H54 (cell line): ENCODE measurements at places on chromosomes 5 and 9.

- DNase-seq: peak; percentile 30
Observed at GRCh38 chr9:14251154-14252071, 62.5 kb downstream of the NFIB start.

- peak; percentile 27 for DNase-seq
Observed at GRCh38 chr9:127318651-127319167, 54.1 kb downstream of the GARNL3 start.

GRCh38 chr5:100775533-100775855 is 127.6 kb downstream of the ST8SIA4 start:
- DNase-seq: no peak

DNA sequence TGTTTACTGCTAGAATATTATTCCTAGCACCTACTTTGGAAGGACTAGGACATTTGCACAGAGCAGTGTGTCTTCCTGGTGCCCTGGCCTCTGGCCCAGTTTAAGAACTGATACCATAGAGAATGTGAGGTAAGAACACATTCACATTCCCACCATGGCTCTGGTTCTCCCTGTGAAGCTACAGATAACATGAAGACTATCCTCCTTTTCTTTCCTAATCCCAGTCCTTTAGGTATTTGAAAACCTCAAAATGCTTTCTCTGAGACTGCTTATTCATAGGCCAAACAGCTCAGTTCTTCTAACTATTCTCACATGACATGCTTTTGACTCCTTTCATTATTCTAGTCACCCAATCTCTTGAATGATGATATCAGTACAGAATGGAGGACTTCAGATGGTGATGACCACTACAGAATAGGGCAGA is 11.9 kb downstream of the FAM219A start:
- DNase-seq: no peak

GRCh38 chr9:84940294-84940693 is 270.8 kb downstream of the NTRK2 start:
- no peak for DNase-seq

- no peak for DNase-seq
Observed at GRCh38 chr9:7791394-7791793, 8.2 kb downstream of the DMAC1 start.
